Natural killer cell treated with Interleukin-12 subunit alpha and Interleukin-12 subunit beta and Interleukin-15 and Interleukin-18, amount 100 ng/mL, for 72 hours (primary cell): ENCODE measurements at places on chromosomes 3 and 15. TPM values are rescaled to one million over a fixed set of nuclear protein-coding genes. Genes with fewer than 3 reads are reported as not detected.

GOLGA8S gene
- total RNA-seq, result 3.8 TPM

FRMD4B gene
- total RNA-seq, result 38.3 TPM

DOCK3 gene
- total RNA-seq, result 1.3 TPM

SUSD5 gene
- total RNA-seq, result not detected

NUP210 gene
- 106 TPM for total RNA-seq

HYKK gene
- total RNA-seq, result 0.50 TPM

MESP2 gene
- not detected for total RNA-seq

OPA1 gene
- total RNA-seq, result 62.3 TPM

EXD1 gene
- not detected for total RNA-seq

IL5RA gene
- not detected for total RNA-seq

SH2D7 gene
- not detected for total RNA-seq

SI gene
- total RNA-seq, result not detected
